ENCODE measurements at places on chromosomes 1 and 21. TPM values are rescaled to one million over a fixed set of nuclear protein-coding genes. Genes with fewer than 3 reads are reported as not detected.

Gene MPZ
- 5.9 TPM for total RNA-seq

Gene FCRL5
- total RNA-seq, result not detected

Gene ANKRD45
- not detected for total RNA-seq

DNA sequence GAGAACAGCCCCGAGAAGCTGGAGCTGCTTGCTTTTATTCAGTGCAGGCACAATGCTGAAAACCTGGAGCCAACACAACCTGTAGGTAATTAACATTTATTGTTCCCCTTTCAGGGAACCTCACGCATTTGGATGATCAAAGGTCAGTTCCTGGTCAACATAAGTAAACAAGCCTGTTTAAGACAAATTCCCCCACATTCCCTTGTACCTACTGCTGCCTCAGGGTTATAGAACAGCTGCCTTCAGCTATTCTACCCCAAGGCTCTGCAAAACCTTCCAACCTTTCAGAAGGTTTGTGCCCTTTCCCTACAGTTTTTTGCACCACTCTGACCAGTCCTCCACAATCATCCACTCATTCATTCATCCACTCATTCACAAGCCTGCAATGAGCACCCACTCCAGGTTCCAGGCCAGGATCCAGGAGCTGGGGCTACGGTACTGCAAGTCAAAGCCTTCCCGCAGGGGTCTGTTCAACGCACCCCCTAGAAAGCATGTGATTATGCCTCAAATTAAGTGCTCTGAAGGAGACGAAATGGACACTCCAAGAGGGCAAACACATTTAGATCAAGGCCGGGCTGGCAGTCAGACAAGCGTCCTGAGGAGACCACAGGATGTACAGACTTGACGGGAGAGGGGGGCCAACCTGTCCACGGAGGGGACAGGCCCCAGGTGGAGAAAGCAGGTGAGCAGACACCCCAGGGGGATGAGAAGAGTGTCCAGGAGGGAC, 683.9 kb downstream of the MATN1 start:
- DNase-seq, result no peak

DNA sequence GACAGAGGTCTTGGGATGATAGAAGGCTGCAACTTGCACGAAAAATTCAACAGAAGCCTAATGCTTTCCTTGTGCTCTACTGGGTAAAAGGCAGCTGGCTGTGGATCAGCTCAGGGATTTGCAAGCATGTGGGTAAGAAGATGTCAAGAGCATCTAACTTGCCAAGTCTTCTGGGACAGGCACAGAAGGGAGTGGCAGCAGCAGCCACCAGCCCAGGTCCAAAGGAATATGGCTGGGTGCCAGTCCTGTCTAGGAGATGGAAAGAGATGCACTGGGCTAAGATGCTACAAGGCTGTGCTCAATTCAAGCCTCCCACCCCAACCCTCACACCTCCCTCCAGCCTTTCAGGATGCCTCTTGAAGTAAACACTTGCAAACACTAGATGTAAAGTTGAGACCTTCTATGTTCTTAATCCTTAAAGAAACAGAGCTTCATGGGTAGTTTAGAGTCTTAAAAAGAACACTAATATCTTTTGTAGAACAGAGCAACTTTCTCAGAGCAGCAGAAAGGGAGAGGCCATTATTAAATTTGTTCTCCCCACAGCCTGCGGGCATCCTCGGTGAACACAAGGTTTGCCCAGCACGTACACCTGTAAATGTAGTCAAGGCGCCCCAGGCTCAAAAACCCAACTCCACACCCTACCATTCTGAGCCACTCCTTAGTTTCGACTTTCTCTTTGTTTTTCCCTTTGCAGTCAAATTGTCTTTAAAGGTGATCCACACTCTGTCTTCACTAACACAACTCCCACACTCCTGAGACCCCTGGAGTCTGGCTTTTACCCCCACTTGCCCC, 64.6 kb upstream of the BCAR3 start:
- no peak for DNase-seq

- DNase-seq, result no peak
Measured at GRCh38 chr1:161172776-161173376, 4.4 kb downstream of the B4GALT3 start.

- DNase-seq, result no peak
Measured at GRCh38 chr1:185608177-185608576, 126.0 kb upstream of the HMCN1 start.
